ENCODE measurements at places on chromosomes 5 and 9.
A peak's percentile ranks its signal among the peaks of the same experiment; 100 is the strongest.

DNA sequence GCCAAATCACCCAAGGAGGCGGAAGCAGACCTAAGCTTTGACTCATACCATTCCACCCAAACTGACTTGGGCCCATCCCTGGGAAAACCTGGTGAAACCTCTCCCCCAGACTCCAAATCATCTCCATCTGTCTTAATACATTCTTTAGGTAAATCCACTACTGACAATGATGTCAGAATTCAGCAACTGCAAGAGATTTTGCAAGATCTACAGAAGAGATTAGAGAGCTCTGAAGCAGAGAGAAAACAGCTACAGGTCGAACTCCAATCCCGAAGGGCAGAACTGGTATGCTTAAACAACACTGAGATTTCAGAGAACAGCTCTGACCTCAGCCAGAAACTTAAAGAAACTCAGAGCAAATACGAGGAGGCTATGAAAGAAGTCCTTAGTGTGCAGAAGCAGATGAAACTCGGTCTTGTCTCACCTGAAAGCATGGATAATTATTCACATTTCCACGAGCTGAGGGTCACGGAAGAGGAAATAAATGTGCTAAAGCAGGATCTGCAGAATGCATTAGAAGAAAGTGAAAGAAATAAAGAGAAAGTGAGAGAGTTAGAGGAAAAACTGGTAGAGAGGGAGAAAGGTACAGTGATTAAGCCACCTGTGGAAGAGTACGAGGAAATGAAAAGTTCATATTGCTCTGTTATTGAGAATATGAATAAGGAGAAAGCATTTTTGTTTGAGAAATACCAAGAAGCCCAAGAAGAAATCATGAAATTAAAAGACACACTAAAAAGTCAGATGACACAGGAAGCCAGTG lies 15.8 kb upstream of the TTC23L start:
- no peak for DNase-seq

DNA sequence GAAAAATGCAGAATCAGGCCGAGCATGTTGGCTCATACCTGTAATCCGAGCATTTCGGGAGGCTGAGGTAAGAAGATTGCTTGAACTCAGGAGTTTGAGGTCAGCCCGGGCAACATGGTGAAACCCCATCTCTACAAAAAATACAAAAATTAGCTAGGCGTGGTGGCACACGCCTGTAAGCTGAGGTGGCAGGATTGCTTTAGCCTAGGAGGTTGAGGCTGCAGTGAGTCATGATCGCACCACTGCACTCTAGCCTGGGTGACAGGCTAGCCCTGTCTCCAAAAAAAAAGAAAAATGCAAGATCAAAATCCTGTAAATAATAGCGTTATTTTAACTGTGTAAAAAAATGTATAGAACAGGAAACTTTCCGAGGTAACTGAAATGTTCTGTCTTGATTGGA lies 39.4 kb downstream of the RNF44 start:
- no peak for DNase-seq

- no peak for DNase-seq
Measured at GRCh38 chr5:92119110-92119509, 736.0 kb upstream of the ARRDC3 start.

- DNase-seq, result no peak
Measured at GRCh38 chr5:1763960-1764605, 35.6 kb downstream of the MRPL36 start.

DNA sequence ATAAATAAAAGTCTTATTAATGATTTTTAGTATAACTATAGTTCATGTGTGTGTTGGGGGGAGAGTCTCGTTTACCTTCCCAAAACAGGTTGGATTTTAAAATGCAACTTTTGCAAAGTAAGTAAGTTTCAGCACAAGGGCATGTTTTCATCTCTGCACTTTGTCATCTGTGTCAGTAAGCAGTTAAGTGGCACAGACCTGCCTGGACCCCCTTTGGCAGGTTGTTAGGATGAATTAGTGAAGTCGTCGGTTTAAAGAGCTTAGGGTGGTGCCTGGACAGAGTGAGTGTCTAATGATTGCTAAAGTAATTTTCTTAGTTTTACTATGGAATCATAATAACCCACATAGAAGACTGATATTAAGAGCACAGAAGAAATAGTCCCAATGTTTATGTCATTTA lies 74.9 kb downstream of the TRIO start:
- DNase-seq, result no peak

DNA sequence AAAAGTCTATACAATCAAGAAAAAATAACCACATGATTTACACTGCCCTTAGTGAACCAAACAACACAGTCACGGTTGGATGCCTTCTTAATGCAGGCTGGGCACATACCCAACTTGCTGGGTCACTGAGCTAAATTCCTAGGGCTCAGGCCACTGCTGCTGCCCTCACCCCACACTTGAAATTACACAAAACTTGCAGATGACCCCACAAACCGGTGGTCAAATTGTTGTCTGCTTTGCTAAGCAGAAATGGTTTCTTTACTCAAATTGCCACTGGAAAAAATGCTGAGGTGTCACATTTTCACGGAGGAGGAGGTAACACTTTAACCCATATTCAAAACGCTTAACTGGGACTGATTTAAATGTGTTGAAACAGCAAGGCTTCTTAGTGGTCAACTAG lies 62.4 kb downstream of the HMHB1 start:
- no peak for DNase-seq

DNA sequence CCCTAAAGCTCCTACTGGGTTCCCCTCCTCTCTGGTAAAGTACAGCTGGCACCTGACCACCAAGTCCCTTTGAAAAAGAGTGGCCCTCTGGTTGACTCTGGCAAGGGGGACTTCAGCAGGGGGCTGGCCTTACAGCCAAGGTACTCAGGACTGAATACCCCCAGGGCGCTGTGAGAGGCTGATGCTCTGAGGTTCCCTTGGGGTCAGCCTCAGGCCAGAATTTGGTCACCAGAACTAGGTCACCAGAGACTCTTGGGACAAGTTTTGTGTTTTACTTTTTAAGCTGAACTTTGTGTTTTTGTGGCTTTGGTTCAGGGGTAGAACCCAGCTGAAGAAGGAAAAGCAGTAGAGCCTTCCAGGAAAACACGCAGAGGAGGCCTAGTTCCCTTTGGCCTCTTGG lies 23.3 kb upstream of the SMU1 start:
- no peak for DNase-seq

DNA sequence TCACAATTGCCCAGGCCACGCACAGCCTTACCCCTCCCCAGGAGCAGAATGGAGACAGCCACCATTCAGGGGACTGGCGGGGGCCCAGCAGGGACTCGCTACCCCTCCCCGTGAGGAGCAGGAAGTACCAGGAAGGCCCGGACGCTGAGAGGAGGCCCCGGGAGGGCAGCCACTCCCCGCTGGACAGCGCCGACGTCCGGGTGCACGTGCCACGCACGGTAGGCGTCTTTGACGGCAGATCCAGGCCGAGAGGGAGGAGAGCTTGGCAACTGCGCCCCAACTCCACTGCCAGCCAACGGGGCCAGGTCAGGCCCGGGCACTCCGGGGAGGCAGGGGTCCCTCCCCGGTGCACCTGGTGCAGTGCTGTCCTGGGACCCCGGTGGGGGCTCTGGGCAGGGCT lies 14.0 kb downstream of the DNLZ start:
- no peak for DNase-seq

GRCh38 chr9:4890929-4891328 lies 94.1 kb upstream of the JAK2 start:
- DNase-seq, result no peak

- no peak for DNase-seq
Measured at GRCh38 chr5:141199359-141200235, at the start of gene PCDHB11. PCDHB11 (plus strand) TSS chr5:141199627; CDS start chr5:141199775, 148 bp downstream.

DNA sequence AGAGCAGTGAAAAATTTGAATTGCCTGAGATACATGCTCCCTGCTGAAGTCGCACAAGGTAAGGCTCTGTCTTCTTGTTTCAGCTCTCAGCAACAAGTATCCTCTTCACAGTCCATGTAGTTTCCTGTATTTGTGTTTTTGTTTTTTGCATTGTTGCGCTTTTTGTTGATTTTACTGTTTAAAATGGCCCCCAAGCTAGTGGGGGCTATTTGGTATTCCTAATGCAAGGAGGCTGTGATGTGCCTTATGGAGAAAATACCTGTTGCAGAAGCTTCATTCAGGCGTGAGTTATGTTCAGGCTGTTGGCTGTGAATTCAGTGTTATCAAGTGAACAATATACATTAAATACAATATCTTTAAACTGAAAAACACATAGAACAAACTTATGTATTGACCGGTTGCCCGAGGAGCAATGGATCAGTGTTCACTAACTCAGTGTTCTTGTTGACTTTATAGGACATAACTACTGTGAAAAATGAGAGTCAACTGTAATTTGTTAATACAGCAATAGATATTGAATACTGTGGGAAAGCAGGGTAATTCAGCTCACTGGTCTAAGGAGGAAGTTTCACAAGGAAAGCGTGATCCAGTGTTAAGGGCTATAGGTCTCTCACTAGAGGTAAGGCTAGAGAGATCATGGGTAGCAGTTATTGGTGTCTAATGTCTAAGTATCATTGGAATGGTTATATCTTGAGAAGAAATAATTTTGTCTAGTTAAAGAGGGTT lies 150.5 kb downstream of the GCNT1 start:
- no peak for DNase-seq

GRCh38 chr9:134063088-134063570 lies 4.7 kb downstream of the BRD3 start:
- DNase-seq, result no peak

GRCh38 chr9:80797101-80797829 lies 892.1 kb downstream of the TLE1 start:
- DNase-seq, result no peak

DNA sequence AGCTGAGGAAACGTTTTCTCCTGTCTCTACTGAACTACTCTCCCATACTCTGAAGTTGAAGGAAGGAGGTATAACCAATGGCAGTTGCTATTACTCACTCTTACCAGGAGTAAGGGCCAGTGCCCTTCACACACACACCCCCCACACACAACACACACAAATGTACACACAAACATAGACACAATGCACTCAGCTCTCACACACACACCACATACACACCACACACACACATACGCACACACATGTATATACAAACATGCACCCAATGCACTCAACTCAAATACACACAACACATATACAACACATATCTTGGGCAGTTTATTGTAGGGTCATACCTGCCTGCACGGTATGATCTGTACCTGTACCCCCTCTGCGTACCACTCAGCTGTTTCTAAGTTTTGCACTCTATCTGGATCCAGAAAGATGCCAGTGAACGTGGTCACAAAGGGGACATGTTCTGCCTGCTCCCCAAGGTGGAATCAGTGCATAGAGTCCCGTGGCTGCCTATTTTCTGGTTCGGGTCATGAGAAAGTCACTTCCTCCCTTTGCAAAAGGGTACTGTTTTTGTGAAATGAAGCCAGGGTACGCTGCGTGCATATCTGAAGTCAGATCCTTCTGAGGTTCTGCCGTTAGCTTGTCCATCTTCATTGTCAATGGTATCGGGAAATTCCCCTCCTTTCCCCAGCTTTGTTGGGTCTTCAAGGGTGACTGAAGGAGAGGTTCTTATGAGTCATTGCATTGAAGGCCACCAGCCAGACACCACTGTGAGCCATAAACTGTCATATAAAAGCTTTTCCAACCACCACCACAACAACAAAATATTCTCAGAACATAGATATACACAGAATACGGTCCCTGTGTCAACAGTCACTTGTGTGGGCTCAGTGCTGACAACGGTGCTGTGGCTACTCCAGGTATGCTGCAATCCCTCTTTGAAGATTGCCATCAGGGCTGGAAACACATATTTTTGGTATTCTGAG lies 131.9 kb downstream of the UGCG start:
- DNase-seq, result no peak

DNA sequence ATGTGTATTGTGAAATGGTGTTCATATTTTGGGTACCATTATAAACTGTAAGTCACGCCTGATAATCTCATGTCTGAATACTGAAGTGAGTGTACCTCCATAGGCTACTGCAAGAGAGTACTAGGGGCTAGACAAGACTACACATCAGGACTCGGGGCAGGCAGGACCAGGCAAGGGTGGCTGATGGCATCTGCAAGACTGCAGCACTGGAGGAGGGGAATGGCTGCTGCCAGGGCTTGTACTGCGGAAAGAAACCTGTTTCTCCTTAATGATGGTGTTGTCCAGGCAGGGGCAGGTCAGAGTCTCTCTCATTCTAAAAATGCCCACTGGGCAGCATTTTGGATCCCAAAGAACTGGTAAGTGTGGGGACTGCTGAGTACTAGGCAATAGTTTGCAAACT lies 172.5 kb downstream of the RAB3C start:
- DNase-seq, result no peak

DNA sequence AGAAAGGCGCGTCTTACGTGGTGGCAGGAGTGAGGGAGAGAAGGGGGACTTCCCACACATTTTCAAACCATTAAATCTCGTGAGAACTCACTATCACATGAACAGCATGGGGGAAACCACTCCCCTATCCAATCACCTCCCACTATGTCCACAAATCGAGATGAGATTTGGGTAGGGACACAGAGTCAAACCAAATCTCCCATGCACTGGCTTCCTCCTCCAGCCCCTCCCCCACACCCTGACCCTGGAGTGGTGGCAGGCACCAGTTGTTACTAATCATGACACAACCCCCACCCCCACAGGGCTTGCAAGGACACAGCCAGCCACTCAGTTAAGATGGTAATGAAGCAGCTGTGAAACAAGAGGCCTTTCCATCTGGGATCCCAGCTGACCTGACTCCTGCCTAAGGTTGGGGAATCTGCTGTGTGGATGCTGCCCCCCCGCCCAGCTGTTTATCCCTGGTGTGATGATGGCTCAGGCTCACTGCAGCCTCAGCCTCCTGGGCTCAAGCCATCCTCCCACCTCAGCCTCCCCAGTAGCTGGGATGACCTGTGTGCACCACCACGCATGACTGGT lies 57.1 kb upstream of the FUBP3 start:
- no peak for DNase-seq

DNA sequence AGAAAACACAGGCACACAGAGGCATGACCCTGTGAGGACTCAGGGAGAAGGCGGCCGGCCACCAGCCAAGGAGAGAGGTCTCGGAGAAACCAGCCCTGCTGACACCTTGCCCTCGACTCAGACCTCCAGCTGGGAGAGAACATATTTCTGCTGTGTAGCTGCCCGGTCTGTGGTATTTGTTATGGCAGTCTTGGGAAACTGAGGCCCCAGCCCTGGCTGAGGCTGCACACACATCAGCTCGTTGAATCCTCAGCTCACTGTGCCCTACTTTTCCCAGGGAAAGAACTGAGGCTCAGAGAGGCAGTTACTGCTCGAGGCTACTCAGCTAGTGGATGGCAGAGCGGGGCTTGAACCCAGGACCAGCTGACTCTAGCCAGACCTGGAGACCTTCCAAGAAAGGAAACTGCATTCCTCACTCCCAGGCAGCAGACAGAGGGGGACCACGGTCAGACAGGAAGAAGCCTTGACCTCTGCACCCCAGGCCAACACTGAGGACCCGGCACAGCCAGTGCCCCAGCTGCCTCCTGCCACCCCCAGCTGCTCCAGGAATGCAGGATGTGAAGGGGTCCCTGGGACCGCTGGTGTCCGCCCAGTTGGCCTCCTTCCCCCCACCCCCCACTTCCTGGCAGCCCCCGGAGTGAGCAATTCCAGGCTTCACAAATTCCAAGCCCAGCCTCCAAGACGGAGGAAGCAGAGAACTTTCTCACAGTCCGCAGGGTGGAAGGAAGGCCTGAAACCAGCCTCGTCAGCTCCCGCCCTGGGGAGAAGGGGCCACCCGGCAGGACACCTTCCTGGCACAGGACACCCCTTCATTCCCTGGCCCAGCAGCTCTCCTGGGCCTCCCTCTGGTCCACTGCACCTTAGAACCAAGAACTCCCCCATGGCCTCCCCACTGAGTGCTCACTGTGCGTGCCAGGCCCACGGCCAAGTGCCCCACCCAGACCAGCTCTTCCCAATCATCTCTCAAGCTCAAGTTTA lies 69.9 kb downstream of the LRSAM1 start:
- peak; percentile 49 for DNase-seq

Data from non-pigmented ciliary epithelial cell (primary cell).